Stimulated activated CD8-positive, alpha-beta memory T cell treated with anti-CD3 and anti-CD28 coated beads, Interleukin-7, amount 100 ng/mL, for 1 hour (primary cell): ENCODE measurements at places on chromosomes 7 and 10.

DNA sequence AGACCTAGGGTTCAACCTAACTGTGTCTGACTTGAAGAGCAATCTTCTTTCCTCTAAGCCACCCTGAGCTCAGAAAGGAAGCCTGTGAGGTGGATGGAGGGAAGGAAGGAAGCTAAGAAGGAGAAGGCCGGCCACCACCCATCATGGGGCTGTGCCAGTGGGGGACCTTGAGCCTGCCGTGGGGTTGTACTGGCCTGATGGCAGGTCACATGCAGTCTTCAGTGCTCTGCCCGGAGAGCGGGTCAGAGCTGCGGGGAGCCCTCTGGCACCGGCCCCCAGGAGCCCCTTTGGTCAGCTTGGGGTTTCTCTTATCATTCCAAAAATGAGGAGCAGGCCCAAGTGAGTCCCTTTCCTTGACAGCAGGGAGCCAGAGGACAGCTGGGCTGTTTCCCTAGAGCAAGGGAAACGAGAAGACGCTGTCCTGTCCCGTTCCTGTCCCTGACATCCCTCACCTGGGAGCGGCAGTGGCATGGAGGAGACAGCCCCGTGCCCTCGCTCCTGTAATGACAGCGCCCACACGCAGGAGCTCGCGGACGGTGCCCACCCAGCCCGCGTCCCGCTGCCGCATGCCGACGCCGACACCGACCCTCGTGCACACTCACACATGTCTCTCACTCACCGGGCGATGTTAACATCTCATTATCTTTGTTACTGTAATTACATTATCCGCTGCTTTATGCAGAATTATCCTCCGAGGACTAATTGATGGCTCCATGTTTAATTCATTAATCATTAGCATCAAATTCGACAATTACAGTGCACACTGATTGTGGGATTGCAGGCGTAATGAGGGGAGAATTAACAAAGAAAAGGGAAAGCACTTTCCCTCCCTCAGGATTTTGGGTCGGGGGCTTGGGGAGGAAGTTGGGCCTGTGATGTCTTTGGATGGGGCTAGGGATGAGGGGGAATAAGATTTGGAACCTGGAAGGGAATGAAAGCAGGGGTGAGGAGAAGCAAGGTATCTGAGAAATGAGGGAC, 31.3 kb downstream of the GBX1 start:
- DNase-seq: no peak

DNA sequence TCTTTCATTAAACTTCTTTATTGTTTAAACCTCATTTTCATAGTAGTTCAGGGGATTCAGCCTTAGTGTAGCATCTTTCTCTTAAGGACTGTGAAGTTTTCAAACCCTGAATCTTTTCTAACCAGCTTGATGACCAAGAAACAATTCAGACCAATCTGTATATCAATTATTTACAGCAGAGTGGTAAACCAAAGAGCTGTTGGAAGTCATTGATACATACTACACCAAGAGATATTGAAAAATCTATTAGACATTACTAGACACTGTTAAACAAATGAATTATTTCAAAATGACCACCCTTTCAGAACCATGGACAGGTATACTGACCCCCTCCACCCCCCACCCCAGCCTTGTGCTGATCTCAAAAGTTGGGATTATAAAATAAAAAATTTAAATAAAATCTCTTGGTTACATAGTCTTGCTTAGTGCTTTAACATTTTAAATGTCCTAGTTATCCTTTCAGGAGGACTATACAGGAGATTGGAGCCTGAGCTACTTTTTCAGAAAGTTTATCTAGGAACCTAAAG, 143.9 kb upstream of the LSM8 start:
- DNase-seq: no peak

DNA sequence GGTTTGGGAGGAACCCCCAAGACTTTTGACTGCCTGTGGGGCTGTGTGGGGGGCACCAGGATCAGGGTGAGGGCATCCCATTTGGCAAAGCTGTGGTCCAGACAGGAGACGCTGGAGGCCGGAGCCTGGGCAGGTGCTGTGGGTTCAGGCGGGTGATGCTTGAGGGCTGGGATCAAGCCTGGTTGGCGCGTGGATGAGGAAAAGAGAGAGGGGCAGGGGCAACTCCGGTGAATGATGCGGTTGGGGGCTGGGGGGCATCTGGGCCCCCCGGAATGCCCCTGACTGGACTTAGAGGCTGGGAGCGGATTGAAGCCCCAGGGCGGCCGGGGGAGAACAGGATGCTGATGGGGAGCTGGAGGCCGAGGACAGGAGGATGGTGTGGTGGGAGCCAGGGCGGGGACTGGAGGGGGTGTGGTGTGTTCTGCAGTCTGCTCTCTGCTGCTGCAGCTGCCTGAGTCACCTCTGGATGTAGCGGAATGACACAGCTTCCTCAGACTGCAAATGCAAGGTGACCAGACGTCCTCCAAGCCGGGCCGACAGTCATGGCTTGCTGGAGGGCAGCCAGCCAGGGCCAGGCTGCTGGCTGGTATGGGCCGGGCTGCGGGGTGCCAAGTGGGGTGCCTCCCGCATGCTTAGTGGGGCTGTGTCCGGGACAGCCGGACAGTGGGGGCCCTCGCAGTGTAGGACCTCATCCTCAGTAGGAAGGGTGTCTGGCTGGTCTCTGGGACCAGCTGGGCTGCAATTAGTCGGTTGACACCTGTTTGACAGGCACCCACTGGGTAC, 3.2 kb downstream of the MAFK start:
- DNase-seq: no peak

DNA sequence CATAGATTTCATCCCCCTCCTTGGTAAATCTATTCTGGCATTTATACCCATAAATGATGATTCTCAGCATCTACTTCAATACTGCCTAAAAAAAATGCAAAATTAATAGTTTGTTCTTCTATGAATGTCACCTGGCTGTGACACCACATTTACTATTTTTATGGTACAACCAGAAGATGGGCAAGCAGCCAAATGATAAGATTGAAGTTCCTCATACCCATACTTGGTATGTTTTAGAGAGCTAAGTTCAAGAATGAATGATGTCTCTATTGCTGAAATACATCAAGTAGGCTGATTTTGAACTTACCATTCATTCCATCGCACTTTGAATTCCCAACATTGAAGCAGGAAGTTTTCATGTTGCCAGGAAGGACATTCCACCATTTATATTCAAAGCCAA, 134.2 kb downstream of the ELAPOR2 start:
- DNase-seq: no peak

DNA sequence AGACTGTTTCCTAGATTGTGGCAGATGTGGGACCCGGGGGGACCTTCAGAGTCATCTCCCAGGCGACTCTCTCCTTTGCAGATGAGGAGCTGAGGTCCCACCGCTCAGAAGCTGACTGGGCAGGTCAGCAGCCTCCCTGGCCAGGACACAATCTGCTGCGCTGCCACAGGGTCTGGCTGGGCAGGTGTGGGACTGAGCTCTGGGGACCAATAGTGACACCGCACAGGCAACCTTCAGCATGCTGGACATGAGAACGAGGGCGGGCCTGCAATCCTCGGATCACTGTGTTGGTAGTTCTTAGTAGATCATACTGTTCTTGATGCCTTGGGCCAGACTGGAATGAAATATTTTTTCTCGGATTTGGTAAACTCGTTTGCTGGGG, 20.5 kb upstream of the CRYGN start:
- no peak for DNase-seq

DNA sequence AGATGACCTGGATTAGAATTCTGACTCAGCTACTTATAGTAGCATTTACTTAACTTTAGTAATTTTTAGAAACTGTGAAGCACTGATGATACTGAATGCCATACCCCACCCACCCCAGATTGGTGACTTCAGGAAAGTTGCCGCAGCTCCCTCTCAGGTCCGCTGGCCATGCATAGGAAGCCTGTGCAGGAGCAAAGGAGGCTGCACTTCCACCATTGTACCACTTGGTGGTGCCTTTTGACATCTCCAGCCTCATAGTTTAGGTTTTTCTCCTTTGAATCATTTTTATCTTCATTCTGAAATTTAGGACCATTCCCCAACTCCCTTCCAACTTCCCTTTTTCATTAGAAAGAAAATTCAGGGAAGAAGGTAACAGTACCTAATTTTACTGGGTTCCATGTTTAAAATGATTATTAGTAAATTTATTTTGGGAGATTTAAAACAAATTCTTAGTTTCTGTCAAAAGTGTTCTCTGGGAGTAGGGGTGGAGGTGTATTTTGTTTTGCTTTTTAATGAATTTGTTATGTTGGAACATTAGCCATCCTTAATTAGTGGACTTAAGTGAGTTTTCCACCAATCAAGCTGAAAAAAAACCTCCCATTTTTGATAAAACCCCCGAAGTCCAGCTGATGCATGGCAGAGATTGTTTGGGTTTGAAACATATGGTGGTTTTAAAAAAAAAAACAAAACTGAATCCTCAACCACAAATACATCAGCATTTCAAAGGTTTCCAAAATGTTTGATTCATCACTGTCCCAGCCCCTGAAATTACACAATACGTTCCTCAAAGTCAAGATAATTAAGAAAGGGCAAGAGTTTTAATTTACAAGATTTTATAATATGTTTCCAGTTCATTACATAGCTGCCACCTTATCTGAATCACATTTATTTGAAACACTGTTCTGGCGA, 109.6 kb downstream of the WNT2 start:
- DNase-seq: no peak

DNA sequence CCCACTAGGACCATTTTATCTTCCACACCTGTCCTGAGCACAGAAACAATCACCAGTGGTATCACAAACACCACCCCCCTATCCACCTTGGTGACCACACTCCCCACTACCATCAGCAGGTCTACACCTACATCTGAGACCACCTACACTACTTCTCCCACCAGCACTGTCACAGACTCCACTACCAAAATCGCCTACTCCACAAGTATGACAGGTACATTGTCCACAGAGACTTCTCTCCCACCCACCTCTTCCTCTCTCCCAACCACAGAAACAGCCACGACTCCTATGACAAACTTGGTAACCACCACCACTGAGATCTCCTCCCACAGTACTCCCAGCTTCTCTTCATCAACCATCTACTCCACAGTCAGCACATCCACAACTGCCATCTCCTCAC, 3.3 kb downstream of the MUC3A start:
- DNase-seq: no peak

DNA sequence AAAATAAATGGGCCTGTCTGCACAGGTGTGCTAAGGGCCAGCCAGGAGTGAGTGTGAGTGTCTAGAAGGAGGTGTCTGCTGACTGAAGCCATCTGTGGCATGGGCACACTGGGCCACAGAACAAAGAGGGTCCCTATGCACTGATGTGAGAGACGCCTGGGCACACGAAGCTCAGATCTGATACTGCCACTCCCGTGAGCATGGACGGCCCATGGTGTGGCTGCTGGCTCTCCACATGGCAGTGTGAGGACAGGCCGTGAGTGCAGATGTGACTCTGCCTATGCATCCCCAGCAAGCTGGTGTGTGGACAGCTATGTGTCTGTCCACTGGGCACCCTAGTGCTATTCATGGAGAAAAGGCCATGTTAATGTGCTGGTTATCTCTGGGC, 12.8 kb upstream of the MYL7 start:
- no peak for DNase-seq

DNA sequence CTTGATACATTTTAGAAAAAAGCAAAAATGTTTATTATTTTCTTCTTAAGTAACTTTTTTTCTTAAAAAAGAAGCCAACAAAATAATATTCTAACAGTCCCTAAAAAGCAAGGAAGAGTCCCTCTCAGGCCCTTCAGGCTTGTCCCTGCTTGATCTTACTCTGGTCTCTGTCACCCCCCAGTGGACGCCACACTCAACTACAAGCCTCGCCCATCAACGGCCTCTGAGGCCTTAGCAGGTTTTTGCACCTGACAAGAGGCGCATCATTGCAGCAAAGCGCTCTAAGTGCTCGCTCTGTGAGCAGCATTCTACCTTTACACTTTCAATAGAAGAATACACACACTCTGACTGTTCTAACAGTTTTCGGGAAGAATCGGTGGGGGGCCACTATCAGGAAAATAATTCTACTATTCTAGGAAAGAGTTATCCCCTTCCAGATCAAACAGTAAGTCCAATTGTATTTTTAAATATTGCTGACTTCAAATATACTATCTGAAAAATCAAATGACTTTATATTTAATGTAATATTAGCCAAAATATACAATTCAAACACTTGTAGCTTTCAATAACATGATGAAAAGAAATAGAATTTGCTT, 139.2 kb downstream of the USP6NL start:
- DNase-seq: peak; percentile 52

DNA sequence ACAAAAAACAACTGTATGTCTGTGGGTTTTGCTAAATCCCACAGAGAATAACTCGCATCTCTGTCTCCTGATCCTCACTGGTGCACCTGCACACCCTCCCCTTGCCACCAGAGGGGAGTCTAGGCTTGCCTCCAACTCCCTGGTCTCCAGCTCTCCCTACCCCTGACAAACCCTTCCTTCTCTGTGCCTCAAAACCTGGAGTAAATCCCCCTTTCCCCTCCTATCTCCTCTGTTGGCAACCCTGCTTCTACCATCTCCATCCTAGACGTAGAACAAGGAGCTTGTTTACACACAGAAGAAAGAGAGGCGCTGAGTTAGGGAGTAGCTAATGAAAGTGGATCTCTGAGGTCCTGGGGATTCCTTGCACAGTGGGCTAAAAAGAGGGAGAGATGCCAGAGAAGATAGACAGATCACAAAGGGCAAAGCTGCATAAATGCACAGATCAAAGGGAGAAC, 6.0 kb downstream of the MBLAC1 start:
- peak; percentile 24 for DNase-seq

DNA sequence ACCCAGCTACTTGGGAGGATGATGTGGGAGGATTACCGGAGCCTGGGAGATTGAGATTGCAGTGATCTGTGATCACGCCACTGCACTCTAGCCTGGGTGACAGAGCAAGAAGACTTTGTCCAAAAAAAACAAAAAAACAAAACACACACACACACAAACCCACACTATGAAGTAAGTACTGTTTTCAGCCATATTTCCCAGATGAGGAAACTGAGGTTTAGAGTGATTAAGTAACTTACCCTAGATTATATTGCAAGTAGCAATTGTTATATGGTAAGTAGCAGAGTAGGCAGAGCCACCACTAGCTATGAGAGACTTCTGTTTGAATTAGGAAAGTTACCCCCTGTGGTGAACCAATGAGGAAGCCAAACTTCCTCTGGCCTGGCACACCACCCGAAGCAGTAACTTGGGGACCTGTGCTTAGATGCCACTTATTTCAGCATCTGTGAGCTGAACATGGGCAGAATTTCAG, 61.9 kb downstream of the MCU start:
- no peak for DNase-seq

GRCh38 chr7:64504581-64505120, 58.2 kb downstream of the ZNF680 start:
- DNase-seq: no peak

GRCh38 chr10:99779335-99779734, 3.1 kb upstream of the ABCC2 start:
- no peak for DNase-seq

GRCh38 chr10:3976718-3977117, 191.7 kb upstream of the KLF6 start:
- DNase-seq: no peak

GRCh38 chr7:139430443-139430842, 53.0 kb downstream of the KLRG2 start:
- DNase-seq: no peak

DNA sequence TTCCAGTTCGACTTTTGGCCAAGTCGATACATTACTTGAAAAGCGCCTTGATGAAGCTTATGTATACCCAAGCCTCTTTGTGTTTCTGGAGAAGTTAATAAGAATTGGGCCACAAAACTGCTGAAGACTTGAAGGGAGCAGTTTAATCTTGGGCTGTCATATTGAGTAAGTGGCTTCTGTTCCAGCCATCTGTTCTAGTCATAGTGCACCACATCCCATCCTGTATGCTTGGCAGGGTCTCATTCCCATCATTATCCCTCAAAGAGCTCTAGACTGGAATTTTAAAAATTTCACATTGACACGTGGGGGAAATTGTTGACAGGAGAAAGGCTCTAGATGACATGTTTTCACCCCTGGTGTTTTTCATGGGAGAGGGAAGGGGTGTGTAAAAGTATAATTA, 196.6 kb upstream of the PLPP4 start:
- no peak for DNase-seq
